Mesothelial cell of epicardium (in vitro differentiated cells): ENCODE measurements at places on chromosomes 12 and 14. TPM values are rescaled to one million over a fixed set of nuclear protein-coding genes. Genes with fewer than 3 reads are reported as not detected.

REP15 gene
- total RNA-seq, result 2.2 to 2.4 TPM (median 2.3 TPM) in 3 replicates

MOK gene
- 33.7 to 37.2 TPM (median 34.9 TPM) in 3 replicates for total RNA-seq

- no peak for DNase-seq
These were observed 42.6 kb downstream of the SH2B3 start for GRCh38 chr12:111448266-111448830.

DNA sequence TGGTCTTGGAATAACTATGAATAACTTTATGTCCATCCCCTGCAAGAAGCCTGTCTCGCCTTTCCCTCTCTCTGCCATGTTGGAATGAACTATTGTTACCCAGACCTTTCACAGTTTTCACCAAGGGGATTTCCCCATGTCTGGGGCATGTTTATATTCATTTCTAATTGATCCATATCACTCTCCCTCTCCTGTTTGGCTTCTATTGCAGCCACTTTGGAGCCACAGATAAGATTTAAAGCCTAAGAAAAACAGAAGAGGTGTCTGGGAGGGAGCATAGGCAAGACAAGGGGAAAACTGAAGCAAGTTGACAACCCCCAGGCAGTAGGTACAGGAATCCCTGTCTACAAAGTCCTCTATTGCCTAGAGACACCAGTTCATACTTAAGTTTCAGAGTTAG, 41.0 kb upstream of the FOXJ2 start:
- DNase-seq, result no peak

GRCh38 chr14:51845811-51846210, 14.6 kb upstream of the GNG2 start:
- no peak for DNase-seq

DNA sequence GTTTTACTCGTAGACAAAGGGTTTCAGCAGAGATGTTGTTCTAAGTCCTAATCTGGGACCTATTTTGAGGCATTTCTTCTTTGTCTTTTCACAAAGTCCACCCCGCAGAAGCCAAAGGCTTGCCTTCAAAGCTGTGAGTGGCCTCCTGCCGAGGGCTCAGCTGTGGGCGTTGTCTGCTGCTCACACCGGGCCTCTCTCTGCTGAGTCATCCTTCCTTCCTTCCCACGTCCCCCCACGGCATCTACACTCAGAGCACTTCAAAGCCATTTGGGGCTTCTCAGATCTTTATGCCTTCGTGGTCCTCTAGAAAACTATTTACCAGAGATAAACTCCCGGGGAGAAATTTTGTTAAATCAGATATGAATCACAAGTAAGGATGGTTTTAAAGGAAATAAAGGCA, 115.9 kb upstream of the TMPO start:
- no peak for DNase-seq

GRCh38 chr12:113040722-113041171, 15.8 kb upstream of the DTX1 start:
- DNase-seq, result no peak

DNA sequence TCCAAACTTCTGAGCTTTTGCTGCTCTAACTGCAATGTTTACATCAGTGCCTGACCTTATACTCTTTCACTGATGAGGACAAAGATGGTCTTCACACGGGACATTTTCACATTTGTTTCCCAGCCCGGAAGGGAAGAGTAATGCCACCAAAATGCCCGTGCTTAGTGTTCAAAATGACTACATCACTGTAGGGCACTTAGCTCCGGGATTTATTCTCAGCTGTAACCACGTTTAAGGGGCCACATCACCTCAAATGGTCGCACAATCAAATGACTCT, 2.9 kb downstream of the GSG1 start:
- no peak for DNase-seq

- peak; percentile 14 for DNase-seq
These were observed 36.2 kb downstream of the DLK1 start for GRCh38 chr14:100762901-100763300.

- DNase-seq, result no peak
These were observed 70.3 kb upstream of the MDM1 start for GRCh38 chr12:68402422-68402821.

DNA sequence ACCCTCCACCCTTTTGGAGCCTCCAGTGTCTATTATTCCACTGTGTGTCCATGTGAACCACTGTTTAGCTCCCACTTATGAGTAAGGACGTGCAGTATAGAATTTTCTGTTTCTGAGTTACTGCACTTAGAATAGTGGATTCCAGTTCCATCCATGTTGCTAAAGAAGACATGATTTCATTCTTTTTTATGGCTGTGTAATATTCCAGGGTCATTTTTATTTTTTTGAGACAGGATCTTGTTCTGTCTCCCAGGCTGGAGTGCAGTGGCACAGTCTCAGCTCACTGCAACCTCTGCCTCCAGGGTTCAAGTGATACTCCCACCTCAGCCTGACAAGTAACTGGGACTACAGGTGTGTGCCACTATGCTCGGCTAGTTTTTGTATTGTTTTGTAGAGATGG, 31.6 kb downstream of the EML1 start:
- DNase-seq, result no peak
